Ureter (tissue), 1 donor: ENCODE measurements at places on chromosomes 5 and 9. TPM values are rescaled to one million over a fixed set of nuclear protein-coding genes. Genes with fewer than 3 reads are reported as not detected.
A peak's percentile ranks its signal among the peaks of the same experiment; 100 is the strongest.

DNA sequence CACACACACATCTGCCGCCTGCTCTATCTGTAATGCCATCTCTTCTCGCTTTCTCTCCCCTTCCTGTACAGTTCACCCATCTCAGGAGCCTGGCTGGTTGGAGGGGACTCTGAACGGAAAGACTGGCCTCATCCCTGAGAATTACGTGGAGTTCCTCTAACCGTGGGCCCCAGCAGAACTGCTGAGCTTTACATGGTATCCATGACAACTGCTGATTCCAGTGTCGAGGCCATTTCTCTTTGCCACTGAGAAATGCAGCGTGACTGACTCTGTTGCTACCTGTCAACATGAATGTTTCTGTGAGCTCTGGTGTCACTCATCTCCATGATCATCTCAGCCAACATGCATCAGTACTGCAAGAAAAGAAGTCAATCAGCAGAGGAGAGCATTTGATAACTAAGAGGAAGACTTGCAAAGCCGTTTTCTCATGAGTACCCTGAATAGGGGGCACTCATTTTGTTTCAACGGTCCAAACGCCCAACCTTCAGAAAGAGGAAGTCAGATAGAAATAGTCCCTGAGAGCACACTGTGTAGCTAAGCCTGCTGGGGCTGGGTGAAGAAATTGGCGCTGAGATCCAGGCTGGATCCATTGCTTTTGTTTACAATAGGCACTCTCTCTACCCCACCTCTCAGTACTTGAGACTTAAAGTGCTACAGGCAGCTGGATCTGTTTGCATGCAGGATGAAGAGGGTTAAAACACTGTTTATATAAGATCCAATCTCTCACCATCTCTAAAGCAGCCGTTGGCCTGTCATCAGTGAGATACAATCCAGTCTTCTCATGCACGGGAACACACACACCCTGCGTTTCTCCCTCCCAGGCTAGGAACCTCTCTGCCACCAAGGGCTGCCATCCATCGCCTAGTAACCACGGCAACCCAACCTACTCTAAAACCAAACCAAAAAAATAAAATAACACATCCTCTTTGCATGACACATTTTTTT is 180.9 kb downstream of the NR3C1 start:
- DNase-seq = no peak

DNA sequence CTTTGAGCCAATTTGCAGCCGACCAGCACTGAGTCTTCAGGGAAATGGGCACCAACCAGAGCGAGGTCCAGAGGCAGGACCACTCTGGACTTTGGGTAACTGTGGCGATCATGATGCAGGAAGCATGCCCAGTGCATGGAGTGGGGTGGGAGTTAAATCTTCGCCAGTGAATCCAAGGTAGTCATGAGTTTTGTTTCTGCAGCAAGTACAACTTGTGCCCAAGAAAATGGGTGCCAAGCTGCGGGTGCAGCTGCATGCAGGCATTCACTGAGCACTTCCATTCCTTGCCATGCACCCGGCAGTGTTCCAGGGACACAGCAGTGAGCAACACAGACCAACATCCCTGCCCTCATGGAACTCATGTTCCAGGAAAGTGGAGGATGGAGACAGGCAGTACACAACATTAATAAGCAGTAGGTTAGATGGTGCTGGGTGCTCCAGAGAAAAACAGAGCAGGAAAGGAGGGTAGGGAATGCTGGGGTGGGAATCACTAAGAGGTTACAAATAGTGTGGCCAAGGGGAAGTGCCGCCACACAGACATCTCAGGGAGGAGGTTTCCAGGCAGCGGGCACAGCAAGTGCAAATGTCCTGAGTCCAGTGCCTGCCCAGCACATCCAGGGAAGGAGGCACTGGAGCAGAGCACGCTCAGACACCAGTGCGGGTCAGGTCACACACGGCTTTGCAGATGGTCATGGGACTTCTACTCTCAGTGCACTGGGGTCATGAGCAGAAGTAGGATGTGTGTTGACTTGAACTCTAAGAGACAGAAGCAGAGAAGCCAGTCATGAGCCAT is 48.2 kb upstream of the LMX1B start:
- no peak for DNase-seq

- no peak for DNase-seq
These were observed 169.6 kb downstream of the ASTN2 start for GRCh38 chr9:117245175-117245829.

DNA sequence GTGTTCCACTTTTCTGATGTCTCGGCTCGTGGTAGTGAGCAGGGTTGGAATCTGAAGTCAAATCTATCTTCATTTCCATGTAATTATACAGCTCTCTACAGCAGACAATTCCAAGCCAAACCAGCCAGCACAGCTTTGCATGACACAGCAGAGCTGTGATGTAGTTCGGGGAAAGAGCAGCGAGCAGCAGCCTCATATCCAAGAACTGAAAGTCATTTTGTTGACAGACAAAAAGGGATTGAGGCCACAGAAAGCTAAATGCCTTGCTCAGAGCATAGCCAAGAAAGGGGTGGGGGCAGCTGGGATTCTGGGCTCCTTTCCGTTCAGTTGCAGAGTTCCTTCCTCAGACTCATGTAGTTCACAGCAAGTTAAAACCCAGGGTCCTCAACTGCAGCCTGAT is 32.1 kb downstream of the LCP2 start:
- DNase-seq = no peak

GRCh38 chr5:18497089-18497488 is 862.8 kb downstream of the TAF11L14 start:
- no peak for DNase-seq

DNA sequence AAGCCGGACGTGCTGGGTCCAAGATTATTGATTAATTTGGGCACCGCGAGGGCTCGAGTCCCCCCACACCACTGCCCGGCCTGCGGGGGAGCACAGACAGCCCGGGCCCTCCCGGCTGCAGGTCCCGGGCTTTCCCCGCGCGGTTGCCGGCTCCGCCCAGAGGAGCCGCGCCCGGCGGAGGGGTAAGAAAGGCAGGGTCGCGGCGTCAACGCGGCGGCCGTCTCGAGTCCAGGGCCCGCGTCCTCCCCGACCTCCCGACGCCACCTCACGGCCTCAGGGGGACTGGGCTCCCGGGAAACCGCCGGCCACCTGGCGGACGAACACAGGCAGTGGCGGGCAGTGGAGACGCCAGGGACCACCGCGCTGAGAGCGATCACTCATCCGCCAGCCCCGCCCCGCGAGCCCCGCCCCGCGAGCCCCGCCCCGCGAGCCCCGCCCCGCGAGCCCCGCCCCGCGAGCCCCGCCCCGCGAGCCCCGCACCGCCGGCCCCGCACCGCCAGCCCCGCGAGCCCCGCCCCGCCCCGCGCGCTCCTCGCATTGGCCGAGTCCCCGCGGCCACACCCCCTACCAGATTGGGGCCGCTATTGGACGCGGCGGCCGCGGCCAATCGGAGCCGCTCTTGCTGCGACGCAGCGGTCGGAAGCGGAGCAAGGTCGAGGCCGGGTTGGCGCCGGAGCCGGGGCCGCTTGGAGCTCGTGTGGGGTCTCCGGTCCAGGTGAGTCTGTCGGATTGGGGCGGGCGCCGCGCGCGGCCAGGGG is at the start of gene MRPL41:
Gene MRPL41, plus strand, starts transcription at position 616 of the 758 bp plus-strand sequence. CDS start 203 bp downstream, outside the sequence.
- peak; percentile 89 for DNase-seq

DNA sequence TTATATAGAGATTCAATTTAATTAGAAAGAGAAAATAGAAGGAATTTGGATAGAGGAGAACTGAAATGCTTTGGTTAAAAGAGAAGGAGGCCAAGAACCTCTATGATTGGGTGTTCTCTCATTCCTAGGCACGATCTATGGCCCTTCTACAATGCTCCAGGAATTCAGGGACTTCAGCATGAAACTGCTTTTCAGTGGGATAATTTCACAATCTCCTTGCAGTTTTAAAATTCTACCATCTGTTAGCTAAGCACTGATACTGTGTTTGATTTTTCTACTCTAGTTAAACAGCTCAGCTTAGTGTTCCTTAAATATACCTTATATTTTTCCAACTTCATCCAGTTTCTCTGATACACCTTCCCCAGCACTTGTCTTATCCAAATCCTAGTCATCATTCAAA is 141.9 kb downstream of the SSBP2 start:
- DNase-seq = no peak

- no peak for DNase-seq
These were observed 231.4 kb downstream of the PDE4D start for GRCh38 chr5:59661954-59662615.

- no peak for DNase-seq
These were observed 159.6 kb upstream of the GPR151 start for GRCh38 chr5:146675636-146676035.

DNA sequence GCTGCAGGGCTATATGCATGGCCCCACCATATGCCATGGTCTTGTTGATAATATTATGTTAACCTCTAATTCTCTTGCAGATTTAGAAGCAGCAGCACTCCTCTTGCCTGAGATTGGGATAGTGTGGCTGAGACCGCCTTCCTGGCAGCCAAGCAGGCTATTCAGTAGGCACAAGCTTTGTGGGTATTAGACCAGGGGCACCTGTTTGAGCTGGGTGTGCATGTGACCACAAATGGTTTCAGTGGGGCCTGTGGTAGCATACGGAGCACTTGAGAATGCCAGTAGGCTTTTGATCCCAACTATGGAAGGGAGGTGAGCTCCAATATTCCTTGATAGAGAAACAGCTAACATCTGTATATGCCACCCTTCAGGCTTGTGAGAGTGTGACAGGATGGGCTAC is 625.1 kb upstream of the NUDT12 start:
- no peak for DNase-seq

- DNase-seq = no peak
These were observed 450 bp downstream of the GPBP1 start for GRCh38 chr5:57174128-57174889.

DNA sequence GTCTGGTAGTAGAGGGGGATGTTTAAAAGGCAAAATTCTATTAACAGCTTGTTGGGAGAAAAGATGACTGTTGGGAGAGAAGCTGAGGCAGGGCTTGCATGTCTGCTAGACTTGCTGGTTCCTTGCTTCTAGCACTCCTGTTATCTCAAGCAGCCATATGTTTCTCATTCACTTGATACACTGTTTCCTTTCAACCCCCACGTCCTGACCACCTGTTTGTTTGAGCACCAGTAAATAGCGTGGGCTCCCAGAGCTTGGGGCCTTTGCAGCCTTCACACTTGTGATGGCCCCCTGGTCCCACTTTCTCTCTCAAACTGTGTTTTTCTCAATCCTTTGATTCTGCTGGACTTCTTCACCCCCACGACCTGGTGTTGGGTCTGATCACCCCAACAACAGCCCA is 111.7 kb upstream of the TMEM161B start:
- no peak for DNase-seq

DNA sequence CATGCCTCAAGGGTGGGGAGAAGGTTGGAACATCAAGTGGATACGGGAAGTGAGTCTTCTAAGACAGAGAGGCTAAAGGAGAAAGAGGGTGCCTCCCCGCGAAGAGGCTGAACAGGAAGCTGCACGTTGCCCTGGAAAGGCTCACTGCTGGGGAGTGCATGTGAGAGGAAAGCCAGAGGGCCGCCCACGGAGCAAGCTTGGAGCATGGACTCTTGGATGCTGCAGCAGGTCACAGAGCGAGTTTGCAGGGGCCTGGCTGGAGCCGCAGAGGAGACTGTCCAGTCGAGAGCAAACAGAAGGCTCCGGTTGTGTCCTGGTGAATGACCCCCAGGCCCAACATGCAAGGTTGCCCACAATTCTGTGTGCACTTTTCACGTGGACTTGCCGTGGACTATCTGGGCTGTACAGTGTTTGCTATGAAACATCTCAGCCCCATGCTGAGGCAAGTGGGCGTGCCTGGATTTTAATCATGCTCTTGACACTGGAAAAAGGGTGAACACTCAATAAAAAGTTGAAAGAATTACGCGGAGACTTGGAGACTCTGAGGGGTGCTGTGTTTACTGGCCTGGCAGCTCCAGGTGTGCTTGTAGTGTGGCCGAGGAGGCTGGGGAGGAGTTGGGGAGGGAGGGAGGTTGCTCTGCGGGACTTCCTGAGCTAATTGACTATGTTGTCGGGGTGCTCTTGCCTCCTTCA is 54.5 kb upstream of the GARNL3 start:
- DNase-seq = no peak

- DNase-seq = no peak
These were observed 63.6 kb upstream of the OLFM1 start for GRCh38 chr9:135023786-135024405.

DNA sequence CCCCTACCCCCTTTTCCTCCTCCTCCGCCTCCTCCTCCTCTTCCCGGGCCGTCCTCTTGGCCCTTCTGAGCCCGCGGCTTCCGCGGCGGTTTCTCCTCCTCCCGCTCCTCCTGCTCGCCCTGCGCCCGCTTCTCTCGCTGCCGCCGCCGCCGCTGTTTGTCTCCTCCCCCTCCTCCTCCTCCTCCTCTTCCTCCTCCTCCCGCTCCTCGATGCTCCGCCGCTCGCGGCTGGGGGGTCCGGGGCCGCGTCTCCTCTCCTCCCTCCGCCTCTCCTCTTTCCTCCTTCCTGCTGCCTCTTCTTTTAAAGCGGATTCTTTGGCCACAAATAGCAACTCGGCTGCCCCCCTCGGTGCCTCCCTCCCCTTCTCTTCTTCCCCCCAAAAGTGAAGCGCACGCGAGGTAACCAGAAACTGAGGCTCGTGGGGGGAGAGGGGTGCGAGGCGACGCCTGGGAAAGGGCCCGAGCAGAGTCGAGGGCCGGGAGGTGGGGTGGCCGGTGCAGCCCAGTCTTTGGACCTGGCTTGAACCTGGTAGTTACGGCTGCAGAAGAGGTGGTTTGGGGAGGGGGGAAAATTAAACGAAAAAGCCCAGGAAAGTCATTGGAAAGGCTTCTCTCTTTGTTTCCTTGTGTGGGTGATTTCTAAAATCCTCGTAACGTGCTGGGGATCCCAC is 1058.5 kb upstream of the DMAC1 start:
- peak; percentile 61 for DNase-seq

DNA sequence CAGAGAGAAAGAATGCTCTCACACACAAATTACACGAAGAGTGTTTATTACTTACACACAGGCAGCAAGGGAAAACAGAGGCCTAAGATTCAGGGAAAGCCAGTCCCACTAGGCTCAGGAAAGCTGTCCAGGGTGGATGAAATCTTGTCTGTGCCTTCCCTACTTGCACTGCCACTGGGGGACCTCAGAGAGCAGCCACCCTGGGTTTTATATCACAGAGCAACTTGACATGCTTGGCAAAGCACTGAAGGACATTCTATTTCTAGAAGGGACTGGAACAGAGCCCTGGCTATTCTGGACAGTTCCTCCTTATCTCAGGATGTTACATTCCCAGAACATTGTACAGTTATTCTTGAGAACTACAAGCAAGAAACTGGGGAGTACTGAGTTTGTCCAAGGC is 7.5 kb upstream of the PRSS3 start:
- no peak for DNase-seq

- no peak for DNase-seq
These were observed 2.4 kb upstream of the SNX2 start for GRCh38 chr5:122772446-122772845.

DNA sequence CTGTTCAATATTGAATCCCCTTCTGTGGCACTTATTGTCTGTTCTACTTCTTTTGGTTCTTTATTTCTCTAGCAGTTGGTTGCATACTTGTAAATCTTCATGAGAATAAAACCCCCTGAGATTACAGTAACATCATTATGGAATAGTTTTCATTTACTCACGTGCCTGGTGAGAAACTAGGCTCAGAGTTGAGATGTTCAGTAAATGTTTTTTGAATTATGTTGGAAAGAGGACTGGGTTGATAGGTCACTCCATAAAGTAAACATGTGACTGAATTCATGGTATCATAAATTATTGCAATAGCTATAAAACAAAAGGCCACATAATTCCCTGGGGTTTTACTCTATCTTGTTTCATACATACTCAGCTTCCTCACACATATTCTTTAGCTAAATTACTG is 174.2 kb upstream of the C9orf72 start:
- DNase-seq = no peak

Gene FRRS1L
- total RNA-seq = 11.0 TPM

Gene MEIKIN
- not detected for total RNA-seq

Gene PTGS1
- total RNA-seq = 12.5 TPM

Gene GFPT2
- total RNA-seq = 20.0 TPM

Gene IFNK
- not detected for total RNA-seq
